RKO (cell line): ENCODE measurements at places on chromosomes 11 and 22.
A peak's percentile ranks its signal among the peaks of the same experiment; 100 is the strongest.

- DNase-seq: no peak
Observed at GRCh38 chr11:105612771-105613170, 2.9 kb downstream of the GRIA4 start.

- DNase-seq: no peak
Observed at GRCh38 chr11:10808235-10808552, 532 bp downstream of the EIF4G2 start.

GRCh38 chr11:70838198-70838597 lies 414.2 kb downstream of the SHANK2 start:
- DNase-seq: no peak

- no peak for DNase-seq
Observed at GRCh38 chr11:2299773-2300172, 1.9 kb downstream of the C11orf21 start.

- DNase-seq: peak; percentile 82
Observed at GRCh38 chr11:11848891-11849746, 7.3 kb downstream of the USP47 start.

- DNase-seq: no peak
Observed at GRCh38 chr11:44376423-44376822, 66.5 kb upstream of the ALX4 start.

DNA sequence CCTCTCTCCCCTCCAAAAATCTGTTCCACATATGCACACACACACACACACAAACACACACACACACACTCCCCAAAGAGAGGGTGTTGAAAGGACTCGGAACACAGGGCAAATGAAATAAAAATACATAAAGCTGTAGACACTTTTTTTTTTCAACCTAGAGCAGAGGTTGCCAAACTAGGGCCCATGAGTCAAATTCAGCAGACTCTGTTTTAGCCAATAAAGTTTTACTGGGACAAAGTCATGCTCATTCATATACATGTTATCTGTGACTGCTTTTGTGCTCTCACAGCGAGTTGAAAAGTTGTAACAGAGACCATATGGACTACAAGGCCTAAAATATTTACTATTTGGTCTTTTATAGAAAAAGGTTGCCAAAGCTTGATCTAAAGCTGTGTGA lies 8.9 kb downstream of the IMMP1L start:
- DNase-seq: no peak

- no peak for DNase-seq
Observed at GRCh38 chr22:48531108-48531507, 1296.6 kb downstream of the BRD1 start.

DNA sequence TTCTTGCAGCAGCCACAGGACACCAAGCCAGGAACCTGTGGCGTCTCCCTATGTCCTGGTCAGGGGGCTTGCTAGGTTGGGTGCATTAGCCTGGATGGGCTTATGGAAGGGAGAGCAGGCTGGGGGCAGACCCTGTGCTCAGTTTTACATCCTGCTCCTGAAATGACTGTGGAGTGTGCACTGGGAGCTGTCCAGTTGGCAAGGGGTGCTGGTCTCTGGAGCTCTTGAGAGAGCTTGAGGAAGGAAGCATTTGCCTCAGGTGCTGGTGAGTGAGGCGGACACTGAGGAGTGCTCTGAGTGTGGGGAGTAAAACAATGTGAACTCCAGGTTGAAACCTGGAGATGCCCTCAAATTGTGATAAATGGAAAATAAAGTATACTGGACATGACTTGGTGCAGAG lies 3.4 kb downstream of the SCGB1D4 start:
- peak; percentile 19 for DNase-seq

DNA sequence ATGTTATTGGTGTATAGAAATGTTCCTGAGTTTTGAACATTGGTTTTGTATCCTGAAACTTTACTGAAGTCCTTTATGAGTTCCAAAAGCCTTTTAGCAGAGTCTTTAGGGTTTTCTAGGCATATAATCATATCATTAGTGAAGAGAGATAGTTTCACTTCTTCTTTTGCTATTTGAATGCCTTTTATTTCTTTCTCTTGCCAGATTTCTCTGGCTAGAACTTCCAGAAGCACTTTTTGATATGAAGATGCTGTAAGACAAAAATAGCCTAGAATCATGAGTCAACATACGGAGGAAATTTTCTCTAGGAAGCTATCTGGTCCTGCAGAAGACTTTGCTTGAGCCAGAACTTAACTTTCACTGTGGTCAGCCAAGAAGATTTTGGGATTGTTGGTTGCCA lies 86.7 kb upstream of the IZUMO1R start:
- no peak for DNase-seq

GRCh38 chr22:20196094-20196842 lies 45.4 kb upstream of the CCDC188 start:
- DNase-seq: no peak

GRCh38 chr11:12170984-12171383 lies 60.6 kb downstream of the MICAL2 start:
- DNase-seq: no peak

DNA sequence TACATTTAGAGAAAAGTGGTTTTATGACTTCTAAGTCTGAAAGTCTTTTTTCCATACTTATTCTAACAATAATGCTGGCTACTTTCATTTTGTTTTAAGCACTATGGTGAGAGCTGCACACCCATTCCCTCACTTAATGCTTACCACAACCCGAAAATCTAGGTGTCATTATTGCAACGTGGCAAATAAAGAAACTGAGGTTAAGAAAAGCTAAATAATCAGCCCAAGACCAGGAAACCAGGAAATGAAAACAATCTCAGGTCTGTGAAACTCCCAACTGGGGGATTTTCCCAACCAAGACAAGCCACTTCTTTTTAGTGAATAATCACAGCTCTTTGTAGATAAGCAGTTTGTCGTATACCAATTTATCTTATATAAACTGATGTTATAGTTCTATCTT lies 126.3 kb downstream of the SLC1A2 start:
- DNase-seq: no peak

DNA sequence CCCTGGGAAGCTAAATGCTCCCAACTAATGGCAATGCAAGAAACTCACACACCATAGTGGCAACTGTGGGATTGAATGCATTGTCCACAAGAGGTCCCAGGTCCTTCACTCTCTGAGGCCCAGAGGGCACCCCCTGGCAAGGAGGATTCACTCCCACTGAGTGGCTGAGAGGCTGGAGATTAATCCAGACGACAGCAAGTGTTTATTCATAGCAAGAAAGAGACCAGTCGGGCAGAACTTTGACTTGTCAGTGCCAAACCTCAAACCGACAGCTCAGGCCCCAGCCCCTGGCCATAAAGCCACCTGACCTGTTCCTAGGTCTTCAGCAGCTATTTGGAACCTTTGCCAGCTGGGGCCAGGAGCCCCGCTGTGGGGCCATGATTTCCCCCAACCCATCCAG lies 54.5 kb upstream of the MPEG1 start:
- no peak for DNase-seq

DNA sequence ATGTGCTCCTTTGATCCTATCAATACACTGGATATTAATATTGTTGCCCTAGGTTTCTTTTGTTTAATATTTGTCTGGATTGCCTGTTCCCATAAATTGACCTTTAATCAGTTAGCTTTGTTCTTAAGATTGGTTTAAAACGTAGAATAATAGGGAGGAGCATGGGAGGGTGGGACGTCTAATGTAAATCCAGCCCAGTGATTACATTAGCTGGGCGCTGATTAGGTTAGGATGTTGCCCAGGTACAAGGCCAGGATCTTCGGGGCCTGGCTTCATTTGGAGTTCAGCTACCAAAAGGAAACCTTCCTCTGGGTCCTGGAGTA lies at the start of gene SRSF8:
TSS of gene SRSF8 (plus strand) at position 204 of the 323 bp plus-strand sequence. CDS start 308 bp downstream, outside the sequence.
- no peak for DNase-seq

- DNase-seq: no peak
Observed at GRCh38 chr11:45769960-45770359, 35.0 kb upstream of the SLC35C1 start.

- DNase-seq: no peak
Observed at GRCh38 chr22:23831781-23832180, 7.0 kb downstream of the DERL3 start.

GRCh38 chr22:24564376-24565058 lies 8.7 kb downstream of the SNRPD3 start:
- no peak for DNase-seq

DNA sequence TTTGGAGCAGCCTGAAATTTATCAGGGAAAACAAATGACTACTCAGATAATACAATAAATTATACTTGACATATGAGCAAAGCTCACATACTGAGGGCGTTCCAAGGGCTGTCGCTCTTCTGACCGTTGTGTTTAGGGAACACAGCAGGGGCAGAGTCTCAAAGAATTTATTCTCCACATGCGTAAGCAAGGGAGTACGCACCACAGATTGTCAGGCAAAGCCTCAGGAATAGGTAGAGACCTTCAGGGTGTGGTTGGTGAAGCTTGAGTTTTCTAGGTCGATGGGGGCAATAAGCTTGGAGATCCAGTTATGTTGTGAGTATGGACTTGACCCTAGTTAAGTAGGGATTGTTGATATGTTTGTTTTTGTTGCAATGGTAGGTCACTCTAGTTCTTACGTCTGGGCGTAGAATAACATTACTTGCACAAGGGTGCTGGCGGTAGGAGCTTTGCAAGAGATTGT lies 830 bp downstream of the ACAT1 start:
- DNase-seq: peak; percentile 79

DNA sequence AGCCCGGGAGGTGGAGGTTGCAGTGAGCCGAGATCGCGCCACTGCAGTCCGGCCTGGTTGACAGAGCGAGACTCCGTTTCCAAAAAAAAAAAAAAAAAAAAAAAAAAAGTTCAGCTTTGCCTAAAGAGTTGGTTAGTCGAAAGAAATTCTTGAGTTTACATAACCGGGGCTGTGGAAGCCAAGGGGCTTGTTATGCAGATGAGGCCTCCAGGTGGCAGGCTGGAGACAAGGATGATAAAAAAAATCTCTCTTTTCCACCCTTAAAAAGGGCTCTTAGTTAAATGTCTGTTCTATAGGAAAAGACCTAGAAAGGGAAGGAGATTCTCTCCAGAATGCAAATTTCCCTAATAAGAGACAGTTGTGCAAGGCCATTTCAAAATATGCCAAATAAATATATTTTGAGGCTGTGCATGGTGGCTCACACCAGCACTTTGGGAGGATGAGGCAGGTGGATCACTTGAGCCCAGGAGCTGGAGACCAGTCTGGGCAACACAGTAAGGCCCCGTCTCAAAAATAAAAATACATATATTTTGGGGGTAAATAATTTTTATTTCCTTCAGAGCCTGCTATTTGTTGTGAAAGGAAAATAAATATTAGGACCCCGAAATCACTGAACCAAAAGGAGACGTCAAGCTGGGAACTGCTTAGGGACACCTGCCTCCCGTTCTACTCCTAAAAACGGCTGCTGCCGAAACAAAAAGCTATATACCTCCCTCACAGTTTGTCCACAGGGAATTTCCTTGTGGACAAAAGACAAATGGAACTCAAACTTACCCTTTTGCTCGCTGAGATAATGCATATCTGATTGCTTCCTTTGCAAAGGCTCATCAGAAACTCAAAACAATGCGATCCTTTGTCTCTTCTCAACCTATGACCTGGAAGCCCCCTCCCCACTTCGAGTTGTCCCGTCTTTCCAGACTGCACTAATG lies 2.4 kb upstream of the IFITM2 start:
- DNase-seq: peak; percentile 75

DNA sequence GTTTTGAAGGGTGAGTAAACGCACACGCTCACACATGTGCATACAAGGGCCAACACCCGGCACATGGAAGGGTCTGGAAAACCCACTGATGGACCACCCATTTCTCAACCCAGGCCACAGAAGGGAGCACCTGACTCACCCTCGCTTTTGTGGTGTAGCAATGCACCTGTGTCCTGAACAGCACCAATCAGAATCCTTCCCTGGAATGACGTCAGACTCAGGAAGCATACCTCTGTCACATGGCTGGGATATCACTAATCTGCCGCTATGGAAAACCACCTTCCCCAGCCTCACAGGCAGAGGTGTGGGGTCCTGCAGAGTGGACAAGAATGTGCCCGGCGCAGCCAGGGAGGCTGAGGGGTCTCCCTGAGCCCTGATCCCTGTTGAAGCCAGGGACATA lies 9.0 kb upstream of the OSM start:
- no peak for DNase-seq

- no peak for DNase-seq
Observed at GRCh38 chr11:103737747-103738146, 298.7 kb upstream of the DDI1 start.

DNA sequence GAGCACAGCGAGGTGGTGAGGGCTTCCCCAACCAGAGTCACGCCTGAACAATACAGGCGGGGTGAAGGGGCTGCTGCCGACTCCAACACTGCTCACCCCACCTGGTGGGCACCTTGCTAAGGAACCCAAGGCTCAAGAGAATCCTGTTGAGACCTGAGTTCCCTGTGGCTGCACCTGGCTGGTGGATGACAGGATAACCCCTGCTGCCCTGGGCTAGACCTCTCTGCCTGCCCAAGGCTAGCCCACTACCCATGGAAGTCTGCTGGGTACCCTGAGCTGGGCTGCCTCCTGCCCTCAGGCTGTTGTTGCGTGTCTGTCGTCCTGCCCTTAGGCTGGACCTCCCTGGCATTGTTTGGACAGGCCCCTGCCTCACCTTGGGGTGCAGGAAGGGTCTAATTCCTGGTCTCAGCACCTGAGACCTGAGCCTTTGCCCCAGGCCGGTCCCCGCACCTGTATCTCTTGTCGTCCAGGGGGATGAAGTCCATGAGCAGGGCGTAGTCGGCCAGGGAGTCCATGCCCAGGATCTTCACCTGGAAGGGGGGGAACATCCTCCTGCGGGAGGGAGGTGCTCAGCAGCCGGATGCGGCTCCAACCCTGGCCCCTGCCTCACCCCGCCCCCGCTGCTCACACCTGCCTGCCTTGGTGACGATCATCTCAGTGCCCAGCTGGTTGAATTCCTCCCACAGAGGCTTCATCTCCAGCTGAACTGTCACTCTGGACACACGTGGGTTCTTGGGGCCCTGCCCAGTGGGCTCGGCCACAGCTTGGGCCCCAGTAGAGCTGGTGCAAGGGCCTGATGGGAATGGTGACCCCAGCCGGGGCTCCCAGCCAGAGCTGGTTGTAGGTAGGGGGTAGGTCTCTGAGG lies 4.9 kb upstream of the NUDT8 start:
- no peak for DNase-seq

DNA sequence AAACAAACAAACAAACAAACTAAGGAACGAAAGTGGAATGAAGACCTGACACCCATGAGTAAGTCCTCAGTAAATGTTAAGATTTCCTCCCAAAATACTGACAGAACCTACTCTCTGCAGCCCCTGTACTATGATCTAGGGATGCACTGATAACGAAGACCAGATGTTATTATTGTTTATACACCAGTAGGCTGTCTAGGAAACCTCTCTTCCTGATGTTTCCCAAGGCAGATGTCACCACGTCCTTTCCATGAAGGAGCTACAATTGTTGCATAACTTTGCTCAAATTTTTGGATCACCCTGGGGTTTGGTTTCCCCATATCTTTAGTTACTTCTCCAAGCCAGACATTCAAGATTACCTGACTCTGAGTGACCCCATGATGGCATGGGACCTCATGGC lies 340.7 kb downstream of the MIAT start:
- DNase-seq: no peak

GRCh38 chr11:72358466-72359405 lies 75.6 kb downstream of the CLPB start:
- DNase-seq: no peak

DNA sequence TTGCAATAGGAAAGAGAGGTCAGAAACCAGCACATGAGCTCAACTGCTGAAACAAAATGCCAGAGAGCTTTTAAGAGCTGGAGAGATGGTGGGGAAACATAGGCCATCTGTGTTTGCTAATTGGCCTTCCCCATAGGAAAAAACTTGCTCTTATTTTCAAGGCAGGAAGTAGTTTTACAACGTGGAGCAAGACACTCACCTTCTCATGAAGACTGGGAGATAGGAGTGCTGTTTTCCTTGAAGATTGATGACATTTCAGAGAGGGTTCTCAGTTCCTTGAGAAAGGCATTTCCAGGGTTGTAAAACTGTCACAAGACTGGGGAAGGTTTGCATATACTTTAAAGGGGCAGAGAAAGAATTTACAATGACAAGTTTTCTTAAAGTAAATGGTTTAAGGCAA lies 586.3 kb upstream of the RAG2 start:
- no peak for DNase-seq
